ENCODE measurements at places on chromosomes 5 and 9. TPM values are rescaled to one million over a fixed set of nuclear protein-coding genes. Genes with fewer than 3 reads are reported as not detected.

DNA sequence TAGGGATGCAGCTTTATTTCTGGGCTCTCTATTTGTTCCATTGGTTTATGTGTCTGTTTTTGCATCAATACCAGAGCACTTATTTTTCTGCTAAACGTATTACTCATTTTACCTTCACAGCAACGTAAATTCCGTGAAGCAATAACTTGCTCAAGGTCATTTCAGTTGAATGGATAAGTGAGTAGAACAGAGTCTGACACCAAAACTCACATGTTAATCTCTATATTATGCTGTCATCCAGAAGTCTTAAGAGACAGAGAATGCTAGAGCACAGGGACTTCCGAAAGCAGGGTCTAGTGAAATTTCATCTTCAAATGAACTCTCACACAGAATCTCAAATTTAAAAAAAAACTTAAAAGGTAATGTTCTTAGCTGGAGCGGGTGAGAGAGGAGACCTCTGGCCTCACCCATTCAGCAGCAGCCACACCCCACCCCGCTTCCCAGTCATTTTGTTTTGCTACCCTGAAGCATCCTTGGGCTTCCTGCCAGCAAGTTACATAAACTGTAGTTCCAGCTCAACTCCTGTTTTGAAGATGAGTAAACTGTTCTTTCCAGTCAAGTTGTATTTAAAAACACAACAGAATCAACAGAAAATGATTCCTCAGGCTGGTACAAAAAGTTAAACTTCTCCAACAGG, 69.3 kb downstream of the TRIM36 start:
- DNase-seq: no peak

DNA sequence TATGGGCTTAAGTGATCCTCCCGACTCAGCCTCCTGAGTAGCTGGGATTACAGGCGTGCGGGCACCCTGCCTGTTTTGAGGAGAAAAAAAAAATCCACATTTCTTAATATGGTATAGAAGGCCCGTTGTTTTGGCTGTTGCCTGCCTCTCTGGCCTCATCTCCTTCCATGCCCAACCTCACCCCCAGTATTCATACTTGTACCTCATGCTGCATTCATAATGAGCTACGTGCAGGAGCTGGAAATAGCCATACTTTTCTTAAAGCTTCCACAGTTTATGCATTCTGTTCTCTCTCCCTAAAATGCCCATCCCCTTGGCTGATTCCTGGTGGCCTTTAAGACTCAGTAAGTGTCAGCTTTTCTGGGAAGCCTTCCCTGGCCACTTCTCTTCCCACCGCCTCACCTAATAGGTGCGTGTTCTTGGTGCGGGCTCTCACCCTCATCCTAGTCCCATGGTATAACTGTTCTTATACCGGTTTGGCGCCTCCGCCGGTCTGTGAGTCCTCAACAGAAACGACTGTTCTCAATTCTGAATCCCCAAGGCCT, 2.1 kb upstream of the TPM2 start:
- DNase-seq: no peak

DNA sequence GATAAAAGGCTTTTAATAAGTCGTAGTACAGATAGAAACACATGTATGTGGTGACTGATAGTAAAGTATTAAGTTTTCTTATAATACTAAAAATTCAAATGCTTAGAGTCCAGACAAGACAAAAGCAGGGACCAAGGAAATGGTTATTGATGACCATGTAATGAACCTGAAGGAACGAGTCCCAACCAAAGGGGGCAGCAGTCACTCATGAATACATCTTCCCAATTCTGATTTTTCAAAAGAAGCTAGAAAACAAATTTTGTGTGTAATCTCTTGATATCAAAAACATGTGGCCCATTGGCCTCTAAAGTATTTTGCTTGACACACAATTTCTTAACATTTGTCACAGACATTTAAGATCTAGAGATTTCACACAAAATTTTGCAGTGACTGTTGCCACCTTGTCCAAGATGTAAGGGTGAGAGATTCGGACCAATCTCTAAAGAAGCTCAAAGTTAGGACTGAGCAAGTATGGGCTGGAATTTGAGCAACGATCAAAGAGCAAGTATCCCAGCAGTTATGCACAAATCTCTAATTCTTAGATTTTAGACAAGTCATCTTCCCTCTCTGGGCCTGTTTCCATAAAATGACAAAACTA, 66.8 kb downstream of the ARL15 start:
- DNase-seq: no peak

GRCh38 chr9:132447346-132447745, 37.3 kb downstream of the CFAP77 start:
- no peak for DNase-seq

- DNase-seq: no peak
These were observed 24.7 kb downstream of the LHX6 start for GRCh38 chr9:122204055-122204454.

DNA sequence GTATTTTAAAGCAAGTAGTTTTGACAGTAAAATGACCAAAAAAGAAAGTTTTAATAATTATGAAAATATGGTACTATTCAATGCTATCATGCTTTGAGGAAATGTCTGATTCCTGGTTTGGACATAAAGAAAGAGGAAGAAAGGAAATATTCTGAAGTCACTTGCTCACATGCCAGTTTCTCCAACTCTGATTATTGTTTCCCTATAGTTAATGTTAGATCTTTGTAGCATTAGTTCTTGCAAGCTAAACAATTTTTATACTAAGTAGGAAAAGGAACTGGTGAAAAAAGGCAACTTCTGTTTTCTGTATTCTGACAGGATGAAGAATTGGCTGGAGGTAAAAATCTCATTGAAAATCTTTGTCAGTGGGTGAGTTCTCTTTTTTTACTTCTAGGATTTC, 119.5 kb downstream of the YTHDC2 start:
- no peak for DNase-seq

GRCh38 chr5:107389130-107389774, 281.5 kb downstream of the EFNA5 start:
- no peak for DNase-seq

- DNase-seq: no peak
These were observed 52.8 kb downstream of the EXD3 start for GRCh38 chr9:137369911-137370764.

DNA sequence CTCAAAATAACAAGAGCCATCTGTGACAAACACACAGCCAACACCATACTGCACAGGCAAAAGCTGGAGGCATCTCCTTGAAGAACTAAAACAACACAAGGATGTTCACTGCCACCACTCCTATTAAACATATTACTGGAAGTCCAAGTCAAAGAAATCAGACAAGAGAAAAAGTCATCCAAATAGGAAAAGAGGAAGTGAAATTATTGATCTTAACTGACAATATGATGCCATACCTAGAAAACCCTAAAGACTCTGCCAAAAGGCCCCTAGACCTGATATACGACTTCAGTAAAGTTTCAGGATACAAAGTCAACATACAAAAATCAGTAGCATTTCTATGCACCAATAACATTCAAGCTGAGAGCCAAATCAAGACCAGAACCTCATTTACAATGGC, 30.0 kb upstream of the MACIR start:
- DNase-seq: no peak

GRCh38 chr5:76456258-76456657, 53.2 kb downstream of the IQGAP2 start:
- no peak for DNase-seq

GRCh38 chr9:86700629-86701028, 246.7 kb downstream of the GAS1 start:
- no peak for DNase-seq

GRCh38 chr5:31827867-31828266, 188.9 kb downstream of the PDZD2 start:
- DNase-seq: no peak

DNA sequence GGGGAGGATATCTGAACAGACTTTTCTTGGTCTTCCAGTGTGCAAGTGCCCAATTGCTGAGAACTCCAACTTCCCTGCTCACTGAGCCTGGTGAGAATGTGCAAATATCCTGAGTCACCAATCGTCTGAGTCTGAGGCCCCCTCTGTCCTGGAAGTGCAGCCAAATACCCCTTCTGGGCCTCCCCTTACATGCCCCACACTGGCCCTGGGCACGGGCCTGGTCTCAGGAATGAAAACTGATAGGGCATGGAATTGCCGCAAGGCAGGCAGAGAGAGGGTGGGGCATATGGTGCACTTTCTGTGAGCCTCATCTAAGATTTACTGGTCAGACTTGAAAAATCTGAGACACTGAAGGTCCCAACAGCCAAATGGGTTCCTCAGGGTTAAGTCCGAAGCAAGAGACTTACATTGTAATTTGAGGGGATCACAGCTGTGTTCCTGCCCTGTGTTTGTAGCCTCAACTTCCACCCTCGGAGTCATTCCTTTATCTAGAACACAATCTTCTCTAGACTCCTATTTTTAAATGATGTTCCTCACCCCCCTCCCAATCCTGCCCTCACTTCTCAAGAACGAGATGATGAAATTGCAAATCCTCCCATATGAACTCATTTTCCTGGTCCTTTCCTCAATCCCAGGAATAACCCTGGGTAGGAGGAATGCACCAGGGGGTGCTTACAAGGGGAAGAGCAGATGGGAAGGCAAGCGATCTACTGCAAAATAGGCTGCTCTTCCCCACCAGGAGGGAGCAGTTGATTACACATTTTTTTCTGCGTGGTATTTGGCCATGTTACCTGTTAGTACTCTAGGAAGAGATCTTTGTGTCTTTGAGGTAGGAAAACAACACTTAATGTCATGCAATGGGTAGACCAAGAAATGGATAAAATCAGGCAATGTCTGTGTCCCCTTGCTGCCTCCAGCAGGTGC, 34.6 kb upstream of the ARHGAP26 start:
- no peak for DNase-seq

DNA sequence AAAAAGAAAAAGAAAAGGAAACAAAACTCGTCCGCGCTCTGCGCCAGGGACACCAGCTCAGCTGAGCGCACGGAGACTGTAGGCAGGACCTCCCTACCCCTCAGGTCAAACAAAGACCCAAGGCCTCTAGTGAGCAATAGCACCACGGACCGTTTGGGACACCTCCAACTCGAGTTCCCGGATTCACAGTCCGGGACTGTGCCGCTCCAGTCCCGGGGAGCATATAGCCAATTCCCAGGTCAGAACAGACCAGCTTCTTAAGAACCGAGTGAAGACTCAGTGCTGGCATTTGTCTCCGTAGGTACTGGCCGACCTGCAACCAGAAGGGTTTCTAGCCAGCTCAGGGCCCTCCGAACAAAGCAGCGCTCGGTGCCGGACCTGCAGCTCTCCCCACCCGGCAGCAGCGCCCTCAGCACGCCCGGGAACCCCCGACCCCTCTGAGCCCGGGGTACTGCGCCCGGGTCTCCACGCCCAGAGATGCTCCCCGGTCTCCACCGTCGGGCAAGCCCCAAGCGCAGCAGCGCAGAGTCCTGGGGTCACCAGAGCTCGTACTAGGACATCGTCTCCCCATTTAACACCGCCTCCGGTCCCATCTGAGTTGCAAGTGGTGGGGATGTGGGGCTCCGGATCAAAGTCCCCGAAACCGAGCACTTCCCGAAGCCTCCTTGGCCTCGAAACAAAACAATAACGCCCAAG, 591 bp downstream of the ABCA1 start:
- DNase-seq: no peak

DNA sequence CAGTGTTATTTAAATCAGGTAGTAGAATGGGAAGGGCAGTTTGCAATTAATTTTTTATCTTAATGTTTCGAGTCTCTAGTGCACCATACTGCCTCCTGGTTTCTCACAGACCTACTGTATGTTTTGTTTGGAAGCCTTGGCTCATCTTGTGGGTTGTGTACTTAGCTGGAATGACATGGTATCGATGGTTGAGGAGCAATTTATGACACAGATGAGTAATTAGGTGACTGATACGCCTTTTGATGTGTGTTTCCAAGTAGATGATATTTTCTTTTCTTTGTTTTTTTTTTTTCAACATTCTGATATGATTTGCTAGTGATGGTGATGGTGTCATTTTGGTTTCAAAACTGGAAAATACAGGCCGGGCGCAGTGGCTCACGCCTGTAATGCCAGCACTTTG, 16.1 kb downstream of the BASP1 start:
- DNase-seq: no peak

DNA sequence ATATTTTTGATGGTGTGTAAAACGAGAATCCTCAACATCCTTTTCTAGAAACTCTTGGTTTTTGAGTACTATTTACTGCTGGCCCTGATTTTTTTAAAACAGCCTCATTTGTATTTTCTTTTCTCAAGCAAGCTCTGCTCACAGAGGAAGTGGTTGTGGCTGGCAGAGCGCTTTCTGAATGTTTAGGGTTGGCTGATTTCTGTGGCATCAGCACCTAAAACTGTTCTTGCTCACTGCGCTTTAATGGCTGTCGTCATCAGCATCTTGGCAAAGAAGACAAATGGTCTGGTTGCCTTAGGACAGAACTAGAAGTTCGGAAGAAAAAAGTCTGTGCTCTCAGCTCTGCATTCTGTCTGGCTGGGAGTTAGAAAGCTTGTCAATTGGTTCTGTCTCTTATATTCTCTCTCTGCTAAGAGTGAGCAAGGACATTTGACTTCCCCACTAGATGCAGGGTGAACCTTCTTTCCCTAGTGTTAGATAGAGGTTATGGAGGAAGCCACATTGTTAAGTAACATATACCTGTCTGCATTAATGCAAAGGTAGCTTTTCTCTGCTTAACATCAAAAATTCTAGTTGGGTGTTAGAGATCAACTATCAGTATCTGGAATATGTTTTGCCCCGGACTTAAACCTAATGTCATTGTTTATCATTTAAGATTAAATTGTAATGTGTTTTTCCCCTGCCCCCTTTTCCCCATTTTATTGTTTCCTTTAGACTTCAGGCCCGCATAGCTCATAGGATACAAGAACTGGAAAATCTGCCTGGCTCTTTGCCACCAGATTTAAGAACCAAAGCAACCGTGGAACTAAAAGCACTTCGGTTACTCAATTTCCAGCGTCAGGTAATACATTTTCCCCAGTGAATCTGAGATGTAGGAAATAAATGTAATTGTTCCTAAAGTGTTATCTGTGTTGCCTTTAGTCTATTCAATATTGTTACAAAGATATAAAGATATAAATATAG, 39.0 kb downstream of the SMARCA2 start:
- peak; percentile 86 for DNase-seq

DNA sequence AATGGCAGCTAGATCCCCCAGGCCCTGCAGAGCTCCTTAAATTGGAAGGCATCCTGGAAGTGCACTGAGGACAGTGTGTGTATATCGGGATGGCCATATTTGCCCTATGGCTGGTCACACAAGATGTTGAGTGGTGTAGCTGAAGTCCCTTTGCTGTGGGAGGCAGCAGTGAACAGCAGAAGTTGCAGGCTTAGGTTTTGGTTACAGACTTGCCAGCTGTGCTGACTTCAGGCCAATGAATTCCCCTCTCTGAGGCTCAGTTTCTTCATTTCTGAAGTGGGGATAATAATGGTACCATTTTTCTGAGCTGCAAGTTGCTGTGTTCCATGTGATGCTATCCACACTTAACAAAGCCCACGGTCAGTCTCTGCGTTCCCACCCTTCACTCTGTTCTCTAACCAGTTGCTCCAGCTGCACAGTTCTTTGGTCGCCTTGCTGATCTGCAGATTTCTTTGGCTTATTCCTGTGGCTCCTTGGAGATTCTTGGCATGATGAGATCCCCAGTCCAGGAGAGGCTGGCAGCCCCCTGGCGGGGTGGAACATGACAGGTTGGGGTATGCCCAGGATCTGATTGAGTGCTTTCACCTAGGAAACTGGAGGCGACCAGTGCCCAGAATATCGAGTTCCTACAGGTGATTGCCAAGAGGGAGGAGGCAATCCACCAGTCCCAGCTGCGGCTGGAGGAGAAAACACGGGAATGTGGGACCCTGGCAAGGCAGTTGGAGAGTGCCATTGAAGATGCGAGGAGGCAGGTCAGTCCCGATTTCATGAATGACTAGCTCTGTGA, 6.5 kb upstream of the GLE1 start:
- no peak for DNase-seq

Gene SPATA31D4
- total RNA-seq: not detected

Gene CDX1
- 0.33 TPM for total RNA-seq

Gene WNK2
- total RNA-seq: 17.1 TPM

Gene TRIM41
- 17.5 TPM for total RNA-seq

Gene PCDHA8
- under 0.01 TPM for total RNA-seq

Gene TAF1L
- not detected for total RNA-seq

Gene CCDC187
- under 0.01 TPM for total RNA-seq
